ENCODE measurements at places on chromosomes 5 and 9.

GRCh38 chr9:14366076-14366475 is 52.1 kb upstream of the NFIB start:
- no peak for DNase-seq

DNA sequence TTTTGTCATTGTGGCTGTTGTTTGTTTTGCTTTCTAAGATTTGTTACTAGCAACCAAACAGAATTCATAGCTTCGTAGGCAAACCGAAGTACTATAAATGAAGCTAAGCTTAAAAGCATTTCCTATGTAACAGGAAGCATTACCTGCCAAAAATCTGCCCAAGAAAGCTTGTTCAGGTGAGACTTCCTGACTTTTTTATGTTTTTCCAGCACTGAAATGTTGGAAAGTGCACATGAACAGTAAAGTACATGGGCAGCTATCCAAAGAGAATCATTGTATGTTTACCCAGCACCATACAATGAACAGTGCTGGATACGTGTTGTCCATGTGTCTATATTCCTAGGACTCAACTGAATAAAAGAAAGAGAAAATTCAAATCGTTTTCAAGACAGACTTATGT is 247.1 kb downstream of the NFIB start:
- DNase-seq: no peak

DNA sequence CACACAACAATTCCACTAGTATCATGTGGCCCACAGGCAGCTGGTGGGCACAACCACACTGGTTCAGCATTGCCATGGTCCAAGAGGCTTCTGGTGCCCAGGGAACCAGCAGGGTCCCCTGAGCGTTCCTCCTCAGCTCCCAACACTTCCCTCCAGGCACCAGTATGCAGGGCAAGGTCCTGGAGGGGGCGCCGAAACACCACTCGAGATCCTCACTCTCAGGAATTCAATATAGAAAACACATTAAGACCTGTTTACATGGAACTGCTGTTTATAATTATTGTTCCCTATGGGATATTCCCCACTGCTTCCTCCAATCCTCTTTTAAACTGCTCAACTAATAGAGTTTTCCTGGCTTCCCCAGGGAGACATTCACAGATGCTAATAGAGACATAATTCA is 91.9 kb upstream of the GABRP start:
- DNase-seq: no peak

GRCh38 chr9:129816501-129817435 is 7.2 kb downstream of the TOR1A start:
- no peak for DNase-seq

- DNase-seq: no peak
These were observed 4.4 kb upstream of the RAPGEF1 start for GRCh38 chr9:131744171-131744719.

DNA sequence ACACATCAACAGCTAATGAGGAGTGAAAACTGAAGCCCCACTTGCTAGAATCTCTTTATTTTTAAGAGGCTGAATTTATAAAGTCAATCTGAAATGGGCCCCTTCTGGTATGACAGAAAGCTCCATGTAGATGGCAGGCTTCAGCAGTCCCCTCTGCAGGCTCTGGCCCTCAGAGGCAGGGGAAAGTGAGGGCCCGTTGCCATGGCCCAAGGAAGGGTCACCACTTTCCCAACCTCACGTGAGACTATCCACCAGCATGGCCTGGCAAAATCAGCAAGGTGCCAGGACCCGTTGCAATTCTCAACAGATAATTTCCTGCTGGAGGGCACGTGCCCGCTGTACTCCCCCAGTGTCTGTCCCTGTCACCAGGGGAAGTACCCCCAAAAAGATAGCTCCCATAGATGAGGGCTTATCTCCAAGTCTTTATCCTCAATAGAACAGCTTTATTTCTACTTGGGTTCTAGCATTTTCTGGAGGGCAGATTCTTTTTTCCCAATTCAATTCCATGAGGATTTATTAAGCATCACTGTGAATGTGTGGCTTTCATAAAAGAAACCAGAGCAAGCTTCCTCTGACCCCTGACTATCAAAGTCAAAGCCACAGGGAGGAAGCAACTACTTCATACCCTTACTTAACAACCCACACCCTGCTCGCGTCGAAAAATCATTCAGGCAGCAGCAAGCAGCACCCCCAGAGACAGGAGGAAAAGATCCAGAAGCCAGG is 85.4 kb upstream of the FSTL4 start:
- no peak for DNase-seq

Measured in stimulated activated CD8-positive, alpha-beta memory T cell treated with anti-CD3 and anti-CD28 coated beads, Interleukin-15, amount 100 ng/mL, for 1 hour (primary cell).